Activated CD8-positive, alpha-beta memory T cell treated with anti-CD3 and anti-CD28 coated beads for 4 hours (primary cell): ENCODE measurements at places on chromosomes 3 and 15.

GRCh38 chr15:33132722-33133345 is 61.7 kb downstream of the FMN1 start:
- DNase-seq = no peak

- DNase-seq = no peak
Measured at GRCh38 chr3:125032100-125032643, 23.6 kb downstream of the HEG1 start.

- DNase-seq = no peak
Measured at GRCh38 chr15:47951781-47952180, 169.0 kb upstream of the SLC24A5 start.

- DNase-seq = no peak
Measured at GRCh38 chr3:171129827-171130226, 103.3 kb upstream of the SLC2A2 start.

- DNase-seq = no peak
Measured at GRCh38 chr15:45347989-45348388, 30.4 kb downstream of the GATM start.

DNA sequence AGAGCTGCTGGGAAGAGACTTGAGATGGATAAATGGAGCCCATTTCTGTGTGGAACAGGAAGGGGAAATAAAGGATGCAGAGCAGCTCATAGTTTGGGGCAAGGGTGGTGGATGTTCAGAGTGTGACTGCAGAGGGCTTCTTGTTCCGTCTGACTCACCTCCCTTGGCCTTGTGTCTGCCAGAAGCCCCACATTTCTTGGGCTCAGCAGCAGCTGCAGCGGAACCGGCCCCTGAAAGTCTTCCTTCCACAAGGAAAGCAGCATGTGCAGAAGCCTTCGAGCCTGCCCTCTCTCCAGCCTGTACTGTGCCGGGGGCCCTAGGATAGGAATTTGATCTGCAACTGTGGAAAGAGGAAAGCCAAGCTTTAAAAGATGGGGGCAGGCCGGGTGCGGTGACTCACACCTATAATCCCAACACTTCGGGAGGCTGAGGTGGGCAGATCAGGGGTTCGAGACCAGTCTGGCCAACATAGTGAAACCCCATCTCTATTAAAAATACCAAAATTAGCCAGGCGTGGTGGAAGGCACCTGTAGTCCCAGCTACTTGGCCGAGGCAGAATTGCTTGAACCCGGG is 11.5 kb downstream of the CDAN1 start:
- no peak for DNase-seq

DNA sequence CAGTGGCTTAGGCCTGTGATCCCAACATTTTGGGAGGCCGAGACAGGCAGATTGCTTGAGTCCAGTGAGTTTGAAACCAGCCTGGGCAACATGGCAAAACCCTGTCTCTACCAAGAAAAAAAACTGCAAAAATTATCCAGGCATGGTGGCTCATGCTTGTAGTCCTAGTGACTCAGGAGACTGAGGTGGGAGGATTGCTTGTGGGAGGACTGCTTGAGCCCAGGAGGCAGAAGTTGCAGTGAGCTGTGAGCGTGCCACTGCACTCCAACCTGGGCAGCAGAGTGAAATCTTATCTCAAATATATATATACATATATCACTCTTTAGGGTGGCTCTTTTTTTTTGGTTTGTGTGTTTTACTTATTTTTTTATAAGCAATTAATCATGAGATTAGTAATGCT is 83.7 kb upstream of the WDR72 start:
- DNase-seq = no peak

- no peak for DNase-seq
Measured at GRCh38 chr3:70856414-70857162, 544.1 kb upstream of the MDFIC2 start.

DNA sequence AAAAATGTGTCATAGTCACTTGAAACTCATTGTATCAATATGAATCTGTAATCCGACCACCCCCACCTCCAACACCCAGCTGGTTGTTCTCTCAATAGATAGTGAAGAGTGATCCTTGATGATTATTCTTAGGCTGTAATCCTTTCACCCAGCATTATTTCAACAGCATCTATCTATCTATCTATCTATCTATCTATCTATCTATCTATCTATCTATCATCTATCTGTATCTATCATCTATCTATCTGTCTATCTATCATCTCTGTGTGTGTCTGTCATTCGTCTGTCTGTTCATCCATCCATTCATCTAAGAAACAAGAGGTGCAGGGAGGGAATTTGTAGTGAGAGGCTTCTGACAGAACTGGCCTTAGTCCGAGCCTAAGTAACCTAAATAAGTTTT is 78.7 kb upstream of the IGSF10 start:
- no peak for DNase-seq

GRCh38 chr15:52727815-52728214 is 48.6 kb upstream of the ATOSA start:
- no peak for DNase-seq

- DNase-seq = no peak
Measured at GRCh38 chr3:12840591-12841148, 695 bp downstream of the RPL32 start.

DNA sequence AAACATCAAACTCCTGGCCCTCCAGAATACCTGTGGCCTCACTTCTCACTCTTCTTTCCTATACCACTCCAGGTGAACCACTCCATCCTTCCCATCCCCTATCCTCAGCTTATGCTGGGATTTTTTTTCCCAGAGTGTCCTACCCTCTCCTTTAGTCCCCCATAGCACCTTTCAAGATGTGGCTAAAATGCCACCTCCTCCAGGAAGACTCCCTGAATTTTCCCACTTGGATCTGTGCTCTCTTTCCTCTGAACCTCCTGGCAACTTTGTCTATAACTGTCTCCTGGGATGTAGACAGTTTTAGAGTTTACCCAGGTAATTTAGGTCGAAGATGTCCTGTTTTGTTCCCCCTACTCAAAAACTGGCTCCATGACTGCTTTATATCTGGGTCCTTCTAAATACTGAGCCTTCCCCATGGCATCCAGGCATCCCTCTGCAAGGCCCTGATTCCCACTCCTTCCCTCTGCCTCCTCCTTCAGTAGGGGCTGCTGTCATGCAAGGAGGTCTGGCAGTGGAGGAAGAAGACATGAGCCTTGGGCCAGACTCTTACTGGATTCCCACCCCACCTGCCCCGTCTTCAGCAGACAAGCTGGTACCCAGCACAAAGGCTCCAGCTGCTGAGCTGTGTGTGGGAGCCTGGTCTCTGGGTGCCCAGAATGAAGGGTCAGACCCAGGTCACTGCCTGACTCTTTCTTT is 161.5 kb downstream of the SMAD6 start:
- no peak for DNase-seq

DNA sequence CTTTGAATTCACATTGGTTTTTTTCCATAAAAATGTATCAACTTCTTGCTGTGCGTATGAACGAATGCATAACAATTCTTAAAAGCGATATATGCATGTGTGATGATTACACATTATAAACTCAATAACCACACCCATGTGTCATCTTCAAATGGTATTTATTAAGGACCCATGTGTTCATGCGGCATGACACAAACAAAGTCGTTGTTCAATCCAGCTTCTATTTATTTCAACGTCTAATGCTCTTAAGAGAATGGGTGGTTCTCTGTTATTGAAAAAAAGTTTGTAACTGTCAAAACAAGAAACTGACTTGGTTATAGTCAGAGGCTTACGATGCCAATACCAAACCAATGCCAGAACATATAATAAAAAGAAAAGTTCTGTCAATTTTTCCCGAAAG is 195.9 kb downstream of the FOXP1 start:
- no peak for DNase-seq

GRCh38 chr3:51710631-51711351 is 3.9 kb downstream of the GRM2 start:
- no peak for DNase-seq

DNA sequence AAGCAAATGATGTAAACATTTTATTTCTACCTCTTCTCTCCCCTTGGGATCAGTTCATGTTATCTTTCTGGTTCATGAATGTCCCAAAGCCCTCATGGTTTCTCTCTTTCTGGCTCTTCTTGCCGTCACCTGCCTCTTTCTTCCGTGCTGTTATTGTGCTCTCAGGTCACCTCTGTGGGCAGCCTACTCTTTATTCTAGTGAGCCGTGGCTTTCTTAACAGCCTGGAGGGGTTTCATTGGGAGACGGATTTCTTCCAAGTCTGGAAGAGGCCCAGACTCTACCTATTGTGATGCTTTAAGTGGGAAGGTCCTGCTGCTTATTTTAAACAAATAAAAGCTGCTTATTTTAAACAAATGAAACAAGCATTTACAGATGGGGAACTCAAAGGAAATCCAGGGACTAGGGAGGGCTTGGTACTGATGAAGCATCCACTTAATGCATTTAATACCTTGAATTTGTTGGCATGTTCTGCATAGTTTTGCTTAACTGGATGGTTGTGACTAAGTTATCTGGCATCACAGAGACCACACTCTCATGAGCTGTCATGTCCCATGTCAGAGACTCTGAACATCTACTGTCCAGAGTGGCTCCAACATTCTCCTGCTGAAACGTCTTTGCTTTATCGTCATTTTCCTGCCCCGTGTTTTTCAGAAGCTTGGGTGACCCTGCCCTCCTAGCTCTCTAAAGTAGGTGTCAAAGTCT is 443.3 kb downstream of the GABRG3 start:
- no peak for DNase-seq

DNA sequence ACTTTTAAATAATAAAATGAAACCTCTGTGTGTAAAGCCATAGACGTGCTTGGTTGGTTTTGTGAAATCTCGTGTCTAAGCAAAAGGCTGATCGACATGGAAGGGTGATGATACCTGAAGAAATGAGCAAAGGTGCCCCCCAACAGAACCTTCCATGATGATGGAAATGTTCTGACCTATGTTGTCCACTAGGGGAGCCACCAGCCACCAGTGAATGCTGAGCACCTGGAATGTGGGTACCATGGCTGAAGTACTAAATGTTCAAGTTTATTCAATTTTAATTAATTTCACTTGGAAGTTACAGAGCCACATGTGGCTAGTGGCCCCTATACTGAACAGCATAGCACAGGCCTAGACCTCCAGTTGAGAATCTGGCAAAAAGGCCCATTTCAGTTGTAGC is 158.8 kb downstream of the POLR2M start:
- no peak for DNase-seq

GRCh38 chr15:63545520-63545919 is 41.1 kb downstream of the USP3 start:
- no peak for DNase-seq

DNA sequence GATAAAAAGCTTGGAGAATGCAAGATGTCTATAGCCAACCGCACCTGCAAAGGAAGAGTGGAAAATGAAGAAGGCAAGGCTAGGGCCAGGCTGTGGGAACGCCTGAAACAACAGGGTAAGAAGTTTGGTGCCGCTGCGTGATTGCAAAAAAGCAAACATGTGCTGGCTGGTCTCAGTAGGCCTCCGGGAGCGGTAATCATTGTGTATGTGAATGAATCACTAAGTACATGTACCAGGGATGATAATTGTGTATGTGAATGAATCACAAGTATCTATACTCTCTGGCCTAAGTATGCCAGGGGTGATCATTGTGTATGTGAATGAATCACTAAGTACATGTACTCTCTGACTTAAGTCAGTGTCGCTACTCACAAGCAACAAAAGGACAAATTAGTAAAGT is 40.3 kb upstream of the PARL start:
- DNase-seq = no peak

DNA sequence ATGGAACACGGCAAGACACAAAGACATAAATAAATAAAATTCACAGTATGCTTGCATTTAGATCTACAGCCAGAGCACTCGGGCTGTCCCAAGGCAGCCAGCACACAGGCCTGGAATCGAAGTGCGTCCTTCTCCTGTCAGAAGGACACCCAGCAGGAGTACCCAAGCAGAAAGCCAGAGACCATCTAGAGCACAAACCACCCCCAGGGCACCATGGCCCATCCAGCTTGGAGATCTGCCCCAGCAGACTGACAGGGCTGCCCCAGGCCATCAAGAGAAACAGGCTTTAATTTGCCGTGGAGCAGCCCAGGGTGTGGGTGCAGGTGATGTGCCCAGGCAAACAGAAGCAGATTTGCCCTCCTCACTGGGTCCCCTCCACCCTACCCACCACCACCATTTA is 7.8 kb upstream of the SPATA12 start:
- DNase-seq = no peak

- DNase-seq = no peak
Measured at GRCh38 chr15:92020804-92021203, 167.3 kb downstream of the SLCO3A1 start.

DNA sequence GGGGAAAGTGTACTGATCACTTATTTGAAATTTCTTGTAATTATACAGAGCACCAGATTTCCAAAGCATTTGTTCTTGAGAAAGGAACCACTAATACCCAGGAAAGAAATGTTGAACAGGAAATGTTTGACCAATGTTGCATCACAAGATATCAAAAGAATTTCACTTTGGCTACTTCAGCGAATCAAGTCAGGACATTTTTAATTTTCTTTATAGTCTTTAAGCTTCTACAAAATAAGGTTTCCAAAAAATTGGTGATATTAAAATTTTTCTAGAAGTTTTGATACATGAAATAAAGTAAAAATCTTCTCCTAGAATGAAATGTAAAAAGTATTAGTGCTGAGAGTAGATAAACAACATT is 421.9 kb downstream of the MECOM start:
- DNase-seq = no peak

GRCh38 chr3:135314237-135314636 is 519.2 kb downstream of the EPHB1 start:
- DNase-seq = no peak

DNA sequence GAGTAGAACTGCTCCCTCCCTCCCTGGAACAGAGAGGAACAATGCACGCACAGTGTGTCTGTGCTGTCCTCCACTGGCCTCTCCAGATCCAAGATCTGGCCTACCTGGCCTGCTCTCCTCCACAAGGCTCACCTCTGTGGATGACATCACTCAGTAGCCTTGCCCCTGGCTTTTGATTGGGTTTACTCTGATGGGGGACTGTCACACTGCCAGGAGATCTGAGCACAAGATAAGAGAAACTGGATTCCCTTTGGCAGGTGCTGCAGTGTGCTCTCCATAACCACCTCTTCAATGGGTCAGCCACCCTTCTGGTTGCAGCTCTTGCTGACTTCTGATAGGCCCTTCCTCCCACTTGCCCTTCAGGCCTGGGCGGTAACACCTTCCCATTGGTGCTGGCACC is 22.6 kb upstream of the ANO10 start:
- no peak for DNase-seq
